ENCODE measurements at places on chromosomes 7 and 10.

DNA sequence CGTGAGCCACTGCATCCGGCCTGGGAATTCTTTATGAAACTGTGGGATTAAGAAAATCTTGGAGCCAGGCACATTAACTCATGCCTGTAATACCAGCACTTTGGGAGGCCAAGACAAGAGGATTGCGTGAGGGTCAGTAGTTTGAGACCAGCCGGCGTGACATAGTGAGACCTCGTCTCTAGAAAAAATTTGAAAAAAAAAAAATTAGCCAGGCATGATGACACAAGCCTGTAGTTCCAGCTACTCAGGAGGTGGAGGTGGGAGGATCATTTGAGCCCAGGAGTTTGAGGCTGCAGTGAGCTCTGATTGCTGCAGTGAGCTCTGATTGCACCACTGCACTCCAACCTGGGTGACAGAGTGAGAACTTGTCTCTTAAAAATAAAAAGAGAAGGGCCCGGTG, 69.8 kb downstream of the SUGCT start:
- no peak for DNase-seq

DNA sequence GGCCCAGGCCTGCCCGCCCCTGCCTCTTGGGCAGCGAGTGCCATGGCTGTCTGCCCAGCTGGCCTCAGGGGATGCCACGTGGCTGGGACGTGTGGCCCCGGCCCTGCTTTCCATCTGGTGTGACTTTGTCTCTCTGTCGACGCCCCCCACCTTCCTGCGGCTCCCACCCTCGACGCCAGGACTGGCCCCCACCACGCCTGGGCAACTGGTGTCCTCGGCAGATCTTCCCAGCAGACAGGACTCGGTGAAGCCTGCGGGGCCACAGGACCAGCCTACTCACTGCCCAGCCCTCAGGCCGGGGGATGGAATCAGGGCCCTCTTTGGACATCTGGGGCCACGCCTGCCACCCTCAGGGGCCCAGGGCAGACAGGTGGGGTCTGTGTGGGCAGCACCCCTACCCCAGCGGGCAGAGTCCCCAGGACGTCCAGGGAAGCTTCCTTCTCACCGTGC, 55.1 kb downstream of the UNCX start:
- no peak for DNase-seq

GRCh38 chr7:137727413-137727812, 119.4 kb downstream of the DGKI start:
- DNase-seq = no peak

DNA sequence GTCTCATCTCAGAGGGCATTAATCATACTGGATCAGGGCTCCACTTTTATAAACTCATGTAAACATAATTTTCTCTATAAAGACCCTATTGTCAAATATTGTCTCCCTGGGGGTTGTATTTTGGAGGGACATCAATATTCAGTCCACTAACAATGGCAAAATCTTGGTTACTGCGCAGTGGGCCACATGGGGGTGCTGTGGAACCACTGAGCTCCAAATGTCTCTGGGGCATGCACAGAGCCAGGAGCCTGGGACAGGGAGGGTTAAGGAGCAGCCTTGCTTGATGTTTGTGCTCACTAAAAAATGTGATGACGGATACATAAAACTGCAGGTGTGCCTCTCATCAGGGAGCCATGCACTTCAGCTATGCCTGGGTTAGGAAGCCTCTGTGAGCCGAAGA, 62.1 kb upstream of the PRSS58 start:
- no peak for DNase-seq

DNA sequence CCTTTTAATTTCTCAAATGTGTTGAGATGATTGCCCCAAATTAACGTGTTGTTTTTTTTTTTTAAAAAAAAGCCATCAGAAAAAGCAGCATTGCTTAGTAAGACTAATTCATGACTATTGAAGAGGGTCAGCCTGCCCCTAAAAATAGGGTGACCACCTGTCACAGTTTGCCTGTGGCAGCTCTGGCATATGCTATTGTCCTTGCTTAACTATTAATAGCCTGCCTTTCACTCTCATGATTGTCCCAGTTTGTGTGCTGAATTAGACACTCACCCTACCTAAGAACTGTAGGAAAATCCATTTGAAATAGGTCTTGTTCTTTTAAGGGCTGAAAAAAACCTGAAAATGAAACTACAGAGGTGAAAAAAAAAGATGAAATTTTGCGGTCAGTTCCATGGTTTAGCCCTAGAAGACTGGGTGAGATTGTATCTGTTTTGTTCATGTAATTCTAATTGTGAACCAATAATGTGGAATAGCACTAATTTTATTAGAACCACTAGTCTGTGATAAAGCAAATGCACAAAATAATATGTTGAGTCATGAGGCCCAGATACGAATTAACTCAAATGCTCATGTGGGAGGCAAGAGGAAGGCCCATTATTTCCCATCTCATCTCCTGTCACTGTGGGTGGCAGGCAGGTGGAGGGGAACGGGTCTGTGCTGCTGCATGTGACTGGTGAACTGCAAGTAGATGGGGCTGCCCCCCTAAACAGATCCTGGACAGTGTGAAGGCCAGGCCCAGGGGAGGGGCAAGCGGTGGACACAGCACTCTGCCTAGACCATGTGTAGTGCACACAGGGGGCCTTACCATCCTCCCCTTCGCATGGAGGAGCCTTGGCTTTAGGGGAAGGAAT, 265.4 kb upstream of the NFE2L3 start:
- DNase-seq = no peak

GRCh38 chr10:69327463-69328379, 49.4 kb downstream of the HK1 start:
- peak; percentile 77 for DNase-seq

DNA sequence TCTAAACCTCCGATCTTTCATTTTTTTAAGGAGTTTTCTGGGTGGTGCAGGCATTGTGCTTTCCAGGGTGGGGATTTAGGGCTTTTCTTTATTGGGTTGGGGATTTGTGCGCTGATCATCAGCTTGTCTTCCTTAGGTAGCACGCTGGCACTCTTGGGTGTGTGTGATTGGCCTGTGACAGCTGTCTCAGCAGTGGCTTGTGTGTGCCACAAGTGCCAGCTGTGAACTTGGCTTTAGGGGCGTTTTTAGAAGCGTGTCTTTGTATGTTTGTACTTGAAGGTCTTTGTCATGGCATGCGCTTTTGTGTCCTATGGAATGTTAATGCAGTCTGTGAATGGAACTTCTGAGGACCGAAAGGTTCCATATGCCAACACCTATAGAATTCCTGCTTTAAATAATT, 788 bp downstream of the AKAP9 start:
- peak; percentile 39 for DNase-seq

DNA sequence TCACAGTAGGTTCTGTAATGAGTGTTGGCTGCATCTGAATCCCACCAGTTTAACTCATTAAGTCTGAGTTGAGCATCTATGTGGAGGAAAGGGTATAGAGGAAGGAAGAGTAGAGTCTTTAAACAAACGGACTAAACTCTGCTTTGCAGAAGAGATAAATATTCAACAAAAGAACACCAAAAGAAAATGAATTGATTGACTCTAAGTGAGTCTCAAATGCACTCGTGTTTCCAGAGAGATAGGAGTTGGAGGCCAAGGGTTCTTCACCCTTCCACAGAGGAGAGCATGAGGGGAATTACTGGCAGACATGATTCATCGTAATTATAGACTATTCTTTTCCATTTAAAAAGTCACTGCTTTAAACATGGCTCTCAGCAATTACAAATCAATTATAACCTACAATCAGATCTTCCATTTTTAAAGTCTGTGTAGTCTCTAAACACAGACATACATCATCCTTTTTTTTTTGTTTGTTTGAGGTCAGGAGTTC, 56.3 kb downstream of the PLPP4 start:
- DNase-seq = no peak

GRCh38 chr10:98569853-98570252, 123.1 kb upstream of the HPS1 start:
- no peak for DNase-seq

DNA sequence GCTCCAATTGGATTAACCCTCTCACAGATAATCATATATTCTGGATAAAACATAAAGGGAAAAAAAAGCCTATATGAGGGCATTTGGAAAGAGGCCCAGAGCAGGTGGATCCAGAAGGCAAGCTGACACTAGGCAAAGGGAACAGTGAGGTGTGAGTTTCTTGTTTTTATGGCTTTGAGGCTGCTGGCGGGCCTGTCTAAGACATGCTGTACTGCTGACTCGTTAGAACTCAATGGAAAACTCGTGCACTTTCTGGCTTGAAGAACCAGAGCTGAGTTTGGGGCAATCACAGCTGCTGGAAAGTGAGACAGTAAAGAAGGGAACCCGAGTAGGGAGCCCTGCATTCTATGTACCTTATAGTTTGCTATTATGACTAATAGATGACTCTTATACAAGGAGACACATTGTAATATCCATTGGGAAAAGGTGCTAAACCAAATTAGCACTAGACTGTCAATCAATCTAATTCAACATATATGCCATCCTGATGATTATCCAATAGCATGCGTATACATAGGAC, 637.1 kb downstream of the GATA3 start:
- no peak for DNase-seq

DNA sequence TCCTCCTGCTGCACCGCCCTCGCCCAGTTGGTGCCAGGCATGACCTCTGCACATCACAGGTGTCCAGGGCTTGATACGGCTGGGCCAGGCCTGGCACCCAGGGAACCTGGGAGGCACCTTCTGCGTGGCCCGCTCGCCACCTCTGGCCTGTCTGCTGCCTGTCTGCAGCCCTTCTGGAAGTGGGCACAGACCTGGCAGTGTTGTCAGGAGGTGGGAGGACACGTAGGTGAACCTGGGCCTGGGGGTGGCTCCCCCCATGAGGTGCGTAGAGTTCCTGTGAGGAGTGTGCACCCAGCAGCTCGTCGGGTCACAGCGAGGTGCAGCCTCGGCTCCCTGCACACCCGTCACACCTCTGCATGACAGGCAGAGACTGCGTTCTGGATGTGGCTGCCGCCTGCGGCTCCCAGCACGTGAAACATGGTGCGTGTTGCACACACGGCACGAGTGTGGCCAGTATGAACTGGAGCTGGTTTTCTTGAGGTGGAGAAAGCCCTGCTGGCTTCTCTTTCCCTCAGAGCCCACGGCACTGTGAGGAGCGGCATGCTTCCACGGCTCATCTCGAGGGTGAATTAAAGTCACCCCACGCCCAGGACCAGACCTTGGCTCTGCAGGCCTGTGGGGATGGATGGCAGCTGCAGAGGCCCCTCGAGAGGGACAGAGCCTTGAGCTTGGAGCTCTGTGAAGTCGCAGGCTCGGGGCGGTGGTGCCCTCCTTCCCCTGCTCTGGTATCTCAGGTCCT, 24.8 kb downstream of the INPP5A start:
- no peak for DNase-seq

DNA sequence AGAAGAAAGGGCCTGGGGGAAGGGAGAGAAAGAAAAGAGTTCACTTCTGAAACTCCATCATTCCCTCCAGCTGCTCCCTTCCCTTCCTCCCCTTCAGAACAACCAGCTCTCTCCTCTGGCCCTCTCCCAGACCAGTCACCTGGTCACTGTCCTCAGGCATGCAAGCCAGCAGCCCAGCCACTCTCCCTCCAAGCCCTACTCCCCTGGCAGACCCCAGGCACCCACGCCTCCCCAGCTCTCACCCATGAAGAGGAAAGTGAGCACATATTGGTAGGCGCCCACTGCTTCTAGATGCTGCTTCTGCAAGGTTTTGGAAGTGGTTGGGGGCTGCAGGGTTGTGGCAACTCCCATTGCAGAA, 353 bp downstream of the MOGAT3 start:
- DNase-seq = no peak

GRCh38 chr7:1368682-1369571, 90.3 kb downstream of the MICALL2 start:
- peak; percentile 7 for DNase-seq

GRCh38 chr7:5526100-5526905, 102.7 kb upstream of the TNRC18 start:
- peak; percentile 69 for DNase-seq

DNA sequence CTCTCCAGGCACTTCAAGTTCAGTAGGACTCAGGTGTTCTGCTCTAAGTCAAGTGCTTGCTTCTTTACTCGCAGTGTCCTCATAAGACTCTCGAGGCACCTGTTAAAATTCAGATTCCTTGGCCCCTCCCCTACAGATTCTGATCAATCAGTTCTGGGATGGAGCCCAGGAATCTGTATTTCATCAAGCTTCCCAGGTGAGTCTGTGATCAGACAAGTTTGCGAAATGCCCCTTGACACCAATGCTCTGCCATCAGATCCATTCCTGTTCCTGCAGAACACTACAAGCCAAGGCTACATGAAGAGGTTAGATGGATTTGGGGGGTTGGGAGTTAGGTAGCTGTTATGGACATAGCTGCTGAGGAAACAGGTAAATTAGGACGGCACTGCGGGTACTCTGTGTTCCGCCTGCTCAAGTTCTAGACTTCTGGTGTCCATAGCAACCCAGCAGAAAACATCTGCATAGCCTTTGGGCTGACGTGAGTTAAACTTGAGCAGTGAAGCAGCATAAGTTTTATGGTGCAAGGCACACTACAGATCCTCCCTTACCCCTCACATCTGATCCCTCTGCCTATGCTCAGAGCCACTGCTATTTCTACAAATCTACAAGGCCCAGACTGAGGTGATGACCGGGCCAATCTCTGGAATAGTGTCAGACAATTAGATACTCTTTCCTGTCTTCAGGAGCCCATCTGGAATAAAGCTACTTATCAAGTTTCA, 6.8 kb upstream of the NCOA4 start:
- DNase-seq = no peak

GRCh38 chr10:110821508-110821907, 50.2 kb upstream of the PDCD4 start:
- no peak for DNase-seq

GRCh38 chr7:23350466-23350865, 51.3 kb downstream of the MALSU1 start:
- DNase-seq = no peak

DNA sequence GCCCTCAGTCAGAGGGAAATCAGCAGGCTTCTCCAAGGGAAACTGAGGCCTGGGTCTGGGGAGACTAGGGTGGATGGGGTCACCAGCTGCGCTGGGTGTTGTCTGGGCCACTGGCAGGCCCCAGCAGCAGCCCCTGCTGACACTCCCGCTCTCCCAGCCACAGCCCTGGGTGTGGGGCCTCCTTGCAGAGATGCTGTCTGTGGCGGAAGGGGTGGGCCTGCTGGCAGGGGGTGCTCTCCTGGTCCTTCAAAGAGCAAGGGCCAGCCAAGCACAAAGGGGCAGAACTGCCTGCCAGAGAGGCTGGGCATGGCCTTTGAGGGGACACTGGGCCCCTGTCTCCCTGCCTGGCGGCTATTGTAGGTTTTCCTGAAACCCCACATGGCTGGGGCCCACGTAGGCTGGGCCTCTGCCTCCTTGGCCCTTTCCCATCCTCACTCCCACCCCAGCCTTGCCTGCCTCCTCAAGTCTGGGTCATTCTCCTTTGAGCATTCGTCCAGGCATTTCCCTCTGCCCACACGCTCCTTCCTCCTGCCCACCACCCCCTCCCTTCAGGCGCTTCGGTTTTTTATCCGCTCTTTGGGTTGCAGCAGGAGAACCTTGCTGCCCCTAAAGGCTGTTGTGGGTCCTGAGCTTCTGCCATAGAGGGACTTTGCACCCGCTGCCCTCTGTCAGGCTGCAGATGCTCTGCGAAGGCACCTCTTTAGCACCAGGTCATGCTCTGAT, 9.1 kb downstream of the COL13A1 start:
- no peak for DNase-seq

DNA sequence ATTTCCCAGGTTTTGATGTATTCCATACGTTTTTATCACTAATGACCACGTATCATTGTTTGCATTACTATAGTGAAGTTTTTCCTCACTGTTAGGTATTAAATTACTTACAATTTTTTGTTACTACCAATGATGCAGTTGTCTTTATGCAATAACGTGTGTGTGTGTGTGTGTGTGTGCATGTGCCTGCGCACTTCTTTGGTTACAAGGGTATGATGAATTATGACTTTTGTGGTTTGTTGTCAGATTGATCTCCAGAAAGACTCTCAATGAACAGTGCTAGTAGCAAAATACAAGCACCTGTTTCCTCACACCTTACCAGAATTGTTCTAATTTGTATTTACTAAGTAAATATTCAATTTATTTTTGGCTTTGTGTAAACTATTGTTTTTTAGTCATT, 51.5 kb downstream of the MCMBP start:
- no peak for DNase-seq
